ENCODE measurements at places on chromosomes 13 and 19.

- no peak for DNase-seq
Observed at GRCh38 chr13:112194167-112194530, 127.2 kb downstream of the SOX1 start.

- DNase-seq, result no peak
Observed at GRCh38 chr13:37357548-37357947, 241.0 kb downstream of the POSTN start.

GRCh38 chr13:110185696-110186095 lies 121.3 kb downstream of the COL4A1 start:
- peak; percentile 60 for DNase-seq

- no peak for DNase-seq
Observed at GRCh38 chr19:49904136-49904535, 7.4 kb upstream of the IL4I1 start.

DNA sequence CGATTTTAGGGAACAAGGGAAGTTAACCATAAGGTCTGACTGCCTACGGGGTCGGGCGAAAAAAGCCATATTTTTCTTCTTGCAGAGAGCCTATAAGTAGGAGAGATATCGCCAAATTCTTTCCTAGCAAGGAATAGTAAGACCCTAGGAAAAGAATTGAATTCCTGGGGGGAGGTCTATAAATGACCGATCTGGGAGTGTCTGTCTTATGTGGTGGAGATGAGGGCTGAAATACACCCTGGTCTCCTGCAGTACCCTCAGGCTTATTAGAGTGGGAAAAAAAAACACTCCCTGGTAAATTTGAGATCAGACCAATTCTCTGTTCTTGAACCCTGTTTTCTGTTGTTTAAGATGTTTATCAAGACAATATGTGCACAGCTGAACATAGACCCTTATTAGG lies 447.5 kb upstream of the ATXN8OS start:
- no peak for DNase-seq

DNA sequence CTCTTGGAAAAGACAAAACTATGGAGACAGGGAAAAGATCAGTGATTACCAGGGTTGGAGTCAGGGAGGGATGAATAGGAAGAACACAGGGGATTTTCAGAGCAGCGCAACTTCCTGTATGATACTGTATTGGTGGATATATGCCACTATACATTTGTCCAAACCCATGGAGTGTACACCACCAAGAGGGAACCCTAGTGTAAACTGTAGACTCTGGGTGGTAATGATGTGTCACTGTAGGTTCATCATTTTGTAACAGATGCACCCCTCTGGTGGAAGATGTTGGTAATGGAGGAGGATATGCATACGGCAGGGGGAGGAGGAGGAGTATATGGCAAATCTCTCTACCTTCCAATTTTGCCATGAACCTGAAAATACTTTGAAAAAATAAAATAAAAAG lies 68.1 kb downstream of the UFM1 start:
- DNase-seq, result no peak

GRCh38 chr19:35146746-35147459 lies 3.8 kb downstream of the FXYD7 start:
- no peak for DNase-seq

- DNase-seq, result no peak
Observed at GRCh38 chr19:1417145-1417544, 9.8 kb downstream of the DAZAP1 start.

GRCh38 chr13:109872864-109873263 lies 86.5 kb upstream of the IRS2 start:
- no peak for DNase-seq

- DNase-seq, result no peak
Observed at GRCh38 chr19:31616031-31616430, 266.8 kb upstream of the TSHZ3 start.

- no peak for DNase-seq
Observed at GRCh38 chr19:18429717-18430416, 8.1 kb downstream of the ISYNA1 start.

DNA sequence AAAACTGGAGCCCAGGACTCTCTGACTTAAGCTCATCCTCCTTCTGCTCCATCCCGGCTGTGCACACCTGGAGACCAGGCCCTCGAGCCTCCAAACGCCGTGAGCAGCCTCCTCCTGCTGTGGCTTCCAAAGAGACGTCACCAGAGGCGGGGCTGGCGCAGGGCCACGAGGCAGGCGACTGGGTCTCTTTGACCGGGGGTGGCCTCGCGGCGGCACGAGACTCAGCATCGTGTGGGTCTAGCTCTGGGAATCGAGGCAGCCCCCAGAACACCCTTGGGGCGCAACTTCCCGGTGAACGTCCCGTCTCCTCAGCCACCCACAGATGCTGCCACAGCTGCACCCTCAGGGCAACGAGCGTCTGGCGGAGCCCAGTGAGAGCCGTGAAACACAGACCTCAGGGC lies 22.8 kb downstream of the RASA3 start:
- DNase-seq, result no peak

- no peak for DNase-seq
Observed at GRCh38 chr19:33432446-33433170, 59.1 kb downstream of the CEBPG start.

- no peak for DNase-seq
Observed at GRCh38 chr19:30879225-30879624, 470.0 kb downstream of the TSHZ3 start.

GRCh38 chr19:44575116-44575700 lies 38.2 kb upstream of the IGSF23 start:
- DNase-seq, result no peak

DNA sequence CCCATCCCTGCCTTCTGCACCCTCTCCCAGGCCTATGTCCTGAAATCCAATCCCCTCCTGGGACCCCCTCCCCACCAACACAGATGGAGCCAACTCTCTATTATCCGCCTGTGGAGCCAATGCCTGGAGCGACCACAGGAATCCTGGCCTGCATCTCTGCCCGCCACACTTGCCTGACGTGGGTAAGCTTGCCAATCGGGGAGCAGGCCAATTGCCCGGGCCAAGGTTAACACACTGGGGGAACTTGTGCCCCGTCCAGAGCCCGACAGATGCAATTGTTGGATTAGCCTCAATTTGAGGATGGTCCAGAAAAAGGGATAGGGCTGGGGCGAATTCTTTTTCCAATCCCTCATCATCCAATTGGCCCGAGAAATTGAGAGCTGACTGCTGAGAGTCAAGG lies 5.9 kb downstream of the WIZ start:
- DNase-seq, result no peak

Measured in GM04503 (cell line).